ENCODE measurements at places on chromosomes 5 and 9.

DNA sequence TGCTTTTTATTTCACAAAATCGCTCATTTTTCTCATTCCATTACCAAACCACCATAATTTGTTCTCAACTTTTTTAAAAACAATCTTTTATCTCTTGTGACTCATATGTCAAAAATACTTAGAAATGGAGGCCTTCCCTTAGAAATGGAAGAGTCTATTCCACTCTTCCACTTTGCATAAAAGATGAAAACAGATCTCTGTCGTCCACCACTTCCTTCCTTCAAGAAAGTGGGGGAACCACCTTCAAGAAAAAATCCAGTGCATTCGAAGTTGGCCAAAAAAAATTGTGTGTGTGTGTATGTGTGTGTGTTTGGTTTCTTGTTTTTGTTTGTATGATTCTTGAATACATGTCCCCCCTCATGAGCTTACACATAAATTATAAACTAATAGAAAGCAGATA lies 628.8 kb upstream of the DMAC1 start:
- no peak for DNase-seq

DNA sequence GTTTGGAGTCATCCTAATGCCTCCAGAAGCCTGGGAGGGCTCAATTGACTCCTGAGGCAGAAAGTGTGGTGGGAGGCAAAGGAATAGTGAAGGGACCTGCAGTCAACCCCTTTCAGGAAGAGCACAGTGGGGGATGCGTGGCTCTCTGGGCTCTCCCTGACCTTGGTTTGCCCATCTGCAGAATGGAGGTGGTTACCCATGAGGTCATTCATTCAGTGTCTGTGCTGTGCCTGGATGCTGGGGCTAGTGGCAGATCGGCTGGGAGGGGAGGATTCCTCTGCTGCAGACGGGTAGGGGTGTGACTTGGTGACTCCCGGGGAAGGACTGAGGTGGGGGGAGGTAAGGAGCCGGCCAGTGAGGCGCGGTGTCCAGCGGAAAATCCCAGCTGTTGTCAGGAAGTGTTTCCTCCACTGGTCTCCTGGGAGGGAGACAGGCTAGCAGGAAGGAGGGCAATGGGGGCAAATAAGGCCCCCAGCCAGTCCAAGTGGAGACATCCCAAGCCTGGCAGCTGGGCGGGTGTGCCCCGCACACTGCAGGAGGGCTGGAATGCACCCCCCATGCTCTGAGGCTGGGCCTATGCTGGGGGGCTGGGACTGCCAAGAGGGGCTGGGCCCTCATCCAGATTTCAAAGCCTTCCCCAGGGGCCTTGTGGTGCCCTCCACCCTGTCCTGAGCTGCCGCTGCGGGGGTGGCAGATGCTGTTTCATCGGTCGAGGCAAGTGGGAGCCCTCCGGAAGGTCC lies 10.9 kb downstream of the CXXC5 start:
- no peak for DNase-seq

DNA sequence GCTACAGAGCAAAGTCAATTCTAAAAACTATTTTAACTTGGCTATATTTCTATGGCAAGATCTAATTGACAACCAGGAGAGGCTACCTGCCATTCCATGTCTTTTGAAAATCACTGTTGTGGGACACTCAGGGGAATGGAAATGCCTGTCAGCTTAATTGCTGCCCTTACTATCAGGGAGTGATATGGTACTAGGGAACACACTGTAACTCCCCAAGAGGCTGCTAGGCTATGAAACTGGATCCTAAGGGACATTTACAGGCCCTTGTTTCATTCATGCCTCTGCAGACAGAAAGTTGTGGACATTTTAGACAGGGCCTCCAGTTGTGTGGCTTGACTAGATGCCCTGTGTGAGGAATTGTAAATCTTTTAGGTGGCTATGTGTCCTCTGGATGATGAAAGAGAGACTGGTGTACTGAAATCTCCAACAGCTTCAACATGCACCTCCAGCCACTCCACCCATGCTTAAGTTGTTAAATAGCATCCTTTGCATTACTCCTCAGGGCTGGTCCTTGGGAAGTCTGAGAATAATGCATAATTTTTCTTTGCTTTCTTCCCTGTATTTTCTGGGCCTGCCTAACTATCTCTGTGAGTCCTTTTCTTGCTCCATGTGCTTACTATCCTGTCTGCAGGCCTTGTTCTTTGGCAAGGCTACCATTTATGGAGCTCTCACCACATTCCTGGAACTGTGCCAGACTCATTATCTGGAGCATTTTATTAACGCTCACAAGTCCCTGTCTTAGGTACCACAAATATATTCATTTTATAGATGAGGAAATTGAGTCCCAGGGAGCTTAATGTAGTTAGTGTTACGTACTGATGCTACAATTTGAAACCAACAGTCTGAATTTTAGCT lies 3.2 kb downstream of the MROH2B start:
- no peak for DNase-seq

- no peak for DNase-seq
Measured at GRCh38 chr9:136565086-136565714, 19.4 kb upstream of the NOTCH1 start.

DNA sequence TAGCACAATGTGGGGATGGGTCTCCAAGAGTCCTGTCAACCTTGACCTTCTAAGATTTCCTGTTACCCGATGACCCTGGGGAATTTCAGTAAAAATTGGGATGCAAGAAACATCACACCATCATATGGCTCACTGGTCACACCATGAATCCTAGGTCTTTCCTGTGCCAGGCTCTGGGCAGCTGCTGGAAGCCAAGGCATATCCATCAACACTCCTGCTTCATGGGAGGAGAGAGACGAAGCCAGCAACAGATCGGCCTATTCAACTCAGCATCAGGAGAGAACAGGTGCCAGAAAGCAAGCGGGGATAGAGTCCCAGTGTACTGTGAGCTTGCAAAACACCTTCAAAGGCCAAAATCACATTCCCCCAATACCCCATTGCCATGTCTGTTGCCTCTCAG lies 6.5 kb upstream of the NEK6 start:
- no peak for DNase-seq

- DNase-seq, result no peak
Measured at GRCh38 chr9:110835859-110836271, 167.3 kb downstream of the MUSK start.

Measured in stimulated activated CD4-positive, alpha-beta T cell treated with anti-CD3 and anti-CD28 coated beads, TNF-alpha, amount 100 ng/mL, for 1 hour (primary cell).